ENCODE measurements at places on chromosomes 4 and X. TPM values are rescaled to one million over a fixed set of nuclear protein-coding genes. Genes with fewer than 3 reads are reported as not detected.

The CT45A2 gene
- polyA plus RNA-seq, result not detected

The SCRG1 gene
- polyA plus RNA-seq, result 1.2 TPM

The GRIA3 gene
- 1.7 TPM for polyA plus RNA-seq

The GBA3 gene
- 0.54 TPM for polyA plus RNA-seq

The SAT1 gene
- polyA plus RNA-seq, result 36.6 TPM

The DGAT2L6 gene
- not detected for polyA plus RNA-seq

The COX7B gene
- polyA plus RNA-seq, result 201 TPM

The FRMPD4 gene
- polyA plus RNA-seq, result 1.0 TPM

The EGF gene
- 16.4 TPM for polyA plus RNA-seq

The H2BW2 gene
- polyA plus RNA-seq, result 0.62 TPM

The ZNF157 gene
- 0.39 TPM for polyA plus RNA-seq

The PDE5A gene
- polyA plus RNA-seq, result 14.6 TPM

The CT47B1 gene
- polyA plus RNA-seq, result not detected

All from hindlimb muscle (tissue), 1 donor.